ENCODE measurements at places on chromosomes 5 and 9.

DNA sequence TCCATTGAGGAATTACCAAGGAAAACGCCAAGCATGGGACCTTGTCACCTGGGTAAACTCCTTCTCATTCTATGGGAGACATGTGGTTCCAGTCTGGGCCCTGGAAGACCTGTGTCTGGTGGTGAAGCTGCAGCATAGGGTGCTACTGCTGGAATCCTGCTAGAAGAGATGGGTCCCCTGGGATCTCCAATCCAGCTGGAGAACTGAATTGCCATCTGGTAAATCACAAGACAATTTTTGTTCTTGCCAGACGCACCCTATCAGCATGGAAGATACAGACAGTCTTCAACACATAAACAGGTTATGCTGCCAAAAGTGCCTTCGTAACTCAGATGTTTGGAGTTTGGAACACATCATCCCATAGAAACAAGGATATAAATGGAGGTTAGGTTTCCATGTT, 424.0 kb upstream of the BRINP1 start:
- no peak for DNase-seq

DNA sequence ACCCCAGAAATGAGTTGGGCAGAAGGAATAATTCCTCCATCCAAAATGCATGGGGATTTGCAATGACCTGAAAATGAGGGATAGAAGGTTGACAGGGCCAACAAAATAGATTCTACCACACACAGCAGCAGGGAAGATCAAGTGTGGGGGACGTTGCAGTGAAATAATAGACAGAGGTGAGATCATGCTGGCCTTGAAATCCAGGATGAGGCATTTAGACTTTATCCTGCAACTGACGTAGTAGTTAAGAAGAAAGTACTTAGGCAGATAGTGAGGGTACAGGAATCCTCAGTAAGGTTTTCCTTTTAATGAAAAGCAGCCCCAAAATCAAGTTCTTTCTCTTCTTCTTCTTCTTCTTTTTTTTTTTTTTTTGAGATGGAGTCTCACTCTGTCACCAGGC, 31.6 kb upstream of the TGFBR1 start:
- DNase-seq = no peak

GRCh38 chr9:134285215-134285845, 40.9 kb upstream of the RXRA start:
- no peak for DNase-seq

DNA sequence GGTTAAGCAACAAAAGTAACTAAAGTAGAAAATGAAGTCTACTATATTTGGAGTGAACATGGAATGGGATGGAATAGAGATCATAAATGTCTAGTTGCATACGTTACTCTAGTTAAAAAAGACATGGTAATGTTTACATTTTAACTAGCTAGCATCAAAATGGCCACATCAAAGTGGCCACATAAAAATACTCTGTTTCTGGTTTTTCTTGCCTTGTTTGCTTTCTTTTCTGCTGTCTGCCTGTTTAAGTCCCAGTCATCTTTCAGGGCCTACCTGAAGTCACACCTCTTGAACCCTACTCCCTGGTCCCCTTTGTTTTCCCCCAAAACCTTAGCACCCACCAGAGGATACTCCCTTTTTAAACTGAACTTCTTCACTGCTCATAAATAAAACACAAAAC, 6.4 kb upstream of the KIF2A start:
- peak; percentile 71 for DNase-seq

DNA sequence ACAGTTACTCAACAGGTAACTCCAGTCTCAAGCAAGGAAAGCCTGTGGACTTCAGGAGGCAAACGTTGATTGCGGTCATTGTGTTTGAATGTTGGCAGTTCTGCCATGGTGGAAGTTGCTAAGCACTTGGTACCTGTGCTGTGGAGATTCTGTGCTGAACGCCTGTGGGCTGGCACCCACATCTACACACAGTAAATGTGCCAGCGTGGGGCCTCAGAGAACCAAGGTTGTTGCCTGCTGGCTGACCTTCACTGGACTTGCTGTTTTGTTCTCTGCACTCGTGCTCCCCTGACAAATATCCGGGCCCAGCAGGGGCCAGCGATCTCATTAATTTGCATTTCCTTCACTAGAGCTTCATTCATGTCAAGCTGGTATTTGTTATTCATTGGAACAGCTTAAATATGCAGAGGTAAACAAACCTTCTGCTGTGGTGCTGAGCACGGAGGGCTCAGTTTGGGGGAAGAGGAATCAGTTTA, 141.8 kb downstream of the PRKACG start:
- no peak for DNase-seq

GRCh38 chr5:10538103-10538788, 25.6 kb upstream of the ANKRD33B start:
- DNase-seq = no peak

DNA sequence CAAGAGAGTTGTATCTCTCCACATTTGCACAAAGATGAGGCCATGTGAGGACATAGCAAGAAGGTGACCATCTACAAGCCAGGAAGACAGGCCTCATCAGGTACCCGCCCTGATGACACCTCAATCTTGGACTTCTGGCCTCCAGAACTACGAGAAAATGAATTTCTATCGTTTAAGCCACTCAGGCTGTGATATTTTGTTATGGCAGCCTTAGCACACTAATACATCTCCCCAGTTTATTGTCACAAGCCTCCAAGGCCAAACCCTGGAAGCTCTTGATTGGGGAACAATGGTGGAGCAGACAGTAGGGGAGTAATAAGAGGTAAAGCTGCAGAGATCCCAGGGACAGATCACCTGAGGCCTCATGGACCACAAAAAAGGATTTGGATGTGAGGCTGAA, 7.7 kb upstream of the P4HA2 start:
- DNase-seq = no peak

DNA sequence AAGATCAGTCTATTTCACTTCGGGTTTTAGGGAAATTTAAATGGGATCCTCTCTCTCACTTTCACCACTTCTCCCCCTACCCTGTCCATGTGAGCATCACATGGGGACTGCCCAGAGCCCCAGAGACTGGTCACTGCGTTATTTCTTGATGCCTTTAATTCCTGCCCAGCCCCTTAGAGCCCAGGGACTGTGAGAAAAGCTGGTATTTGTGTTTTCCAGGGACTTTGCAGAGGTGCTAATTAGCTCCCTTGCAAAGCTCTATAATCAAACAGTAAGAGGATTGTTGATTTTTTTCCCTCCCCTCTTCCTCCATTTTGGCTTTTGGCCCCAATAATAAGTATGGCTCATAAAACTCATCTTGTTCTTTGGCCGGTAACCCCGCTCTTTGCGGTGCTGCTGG, 35.6 kb downstream of the NTRK2 start:
- DNase-seq = no peak

- DNase-seq = no peak
These were observed 112.1 kb upstream of the IL6ST start for GRCh38 chr5:56106837-56107236.

- no peak for DNase-seq
These were observed 97.8 kb downstream of the CMYA5 start for GRCh38 chr5:79787448-79787847.

DNA sequence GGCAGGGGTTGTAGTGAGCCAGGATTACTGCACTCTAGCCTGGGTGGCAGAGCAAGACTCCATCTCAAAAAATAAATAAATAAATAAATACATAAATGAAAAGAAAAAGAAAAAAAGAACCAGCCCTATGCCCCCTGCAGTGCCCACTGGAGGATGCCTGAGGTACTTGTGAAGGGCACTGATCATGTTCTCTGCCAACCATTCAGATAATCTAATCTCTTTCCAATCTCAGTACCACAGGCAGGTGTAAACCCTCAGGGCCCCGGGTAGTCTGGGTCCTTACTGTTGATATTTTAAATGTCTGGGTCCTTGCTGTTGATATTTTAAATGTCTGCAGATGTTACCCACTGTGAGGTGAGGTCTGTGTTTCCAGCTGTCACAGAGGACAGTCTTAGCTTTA, 321.8 kb upstream of the ADCY2 start:
- no peak for DNase-seq

DNA sequence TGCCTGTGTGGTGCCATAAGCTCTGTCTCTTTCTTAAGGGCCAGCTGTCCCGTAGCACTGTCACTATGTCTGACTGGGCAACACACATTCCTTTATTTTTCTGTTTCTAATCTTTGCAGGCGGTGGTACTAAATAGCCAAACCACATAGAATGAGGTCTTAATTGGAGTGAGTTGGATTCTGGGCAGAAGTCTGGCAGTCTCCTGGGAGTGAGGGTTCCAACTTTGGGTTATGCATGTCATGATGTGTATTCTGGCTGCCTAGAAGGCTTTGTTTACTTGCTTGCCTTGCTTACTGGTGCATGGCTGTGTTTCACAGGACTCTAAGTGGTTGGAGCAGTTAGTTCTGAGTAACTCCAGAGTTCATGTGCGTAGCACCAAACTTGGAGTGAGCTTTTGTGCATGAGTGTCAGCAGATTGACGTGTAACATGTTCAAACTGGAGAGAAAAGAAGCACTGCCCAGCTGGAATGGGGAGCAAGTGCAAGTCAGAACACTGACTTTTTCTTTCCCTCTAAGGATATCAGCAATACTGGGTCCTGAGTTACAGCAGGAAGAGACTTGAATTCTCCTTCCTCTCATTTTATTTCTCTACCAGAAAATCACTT, 185.8 kb downstream of the PCSK1 start:
- DNase-seq = no peak

- no peak for DNase-seq
These were observed 343.2 kb downstream of the TRIM32 start for GRCh38 chr9:117030254-117030768.

GRCh38 chr5:17378346-17378997, 119.6 kb upstream of the TAF11L2 start:
- no peak for DNase-seq

DNA sequence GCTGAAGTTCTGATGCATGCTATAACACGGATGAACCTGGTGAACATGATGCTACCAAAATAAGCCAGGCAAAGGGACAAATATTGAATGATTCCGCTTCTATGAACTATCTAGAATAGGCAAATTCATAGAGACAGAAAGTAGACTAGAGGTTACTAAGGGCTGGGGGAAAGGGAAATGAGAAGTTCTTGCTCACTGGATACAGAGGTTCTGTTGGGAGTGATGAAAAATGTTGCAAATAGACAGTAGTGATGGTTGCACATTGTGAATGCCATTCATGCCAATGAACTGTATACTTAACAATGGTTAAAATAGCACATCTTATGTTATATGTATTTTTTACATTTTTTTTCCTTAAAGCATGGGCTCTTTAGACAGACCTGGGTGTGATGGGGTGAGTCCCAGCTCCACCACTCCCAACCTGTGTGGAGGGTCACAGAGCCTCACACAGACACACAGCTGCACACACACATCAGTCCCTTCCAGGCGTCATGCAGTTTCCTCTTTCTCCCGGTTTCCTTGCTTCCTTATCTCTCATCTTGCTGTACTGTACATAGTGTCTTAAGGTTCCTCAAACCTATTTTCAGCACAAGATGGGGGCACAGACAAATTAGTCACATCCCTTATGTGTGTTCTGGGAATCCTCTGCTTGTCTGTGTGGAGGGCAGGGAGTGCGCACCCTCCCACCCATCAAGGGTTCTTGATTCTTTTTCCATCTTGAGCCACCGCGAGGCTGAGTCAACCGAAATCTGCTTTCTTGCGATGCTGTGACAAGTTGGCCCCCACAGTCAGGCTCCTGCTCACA, 192.9 kb downstream of the CRB2 start:
- no peak for DNase-seq

DNA sequence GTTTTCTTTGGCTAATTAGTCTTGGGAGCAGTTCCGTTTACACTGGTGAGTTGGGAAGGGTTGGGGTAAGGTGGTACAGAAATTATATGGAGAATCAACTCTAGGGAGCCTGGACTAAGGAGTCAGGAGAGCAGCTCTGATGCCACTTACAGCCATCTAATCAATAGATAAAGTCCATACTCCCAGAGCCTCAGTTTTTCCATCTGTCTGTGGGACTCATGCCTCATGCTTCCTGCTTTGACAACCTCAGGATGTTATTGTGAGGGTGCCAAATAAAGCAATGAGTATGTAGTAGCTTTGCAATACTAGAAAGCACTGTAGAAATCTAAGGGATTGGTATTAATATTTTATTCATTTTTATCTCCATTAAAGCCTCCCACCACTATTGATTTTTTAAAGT, 105.0 kb downstream of the GALNT10 start:
- DNase-seq = no peak

- no peak for DNase-seq
These were observed 53.9 kb upstream of the C9orf72 start for GRCh38 chr9:27627188-27627564.

DNA sequence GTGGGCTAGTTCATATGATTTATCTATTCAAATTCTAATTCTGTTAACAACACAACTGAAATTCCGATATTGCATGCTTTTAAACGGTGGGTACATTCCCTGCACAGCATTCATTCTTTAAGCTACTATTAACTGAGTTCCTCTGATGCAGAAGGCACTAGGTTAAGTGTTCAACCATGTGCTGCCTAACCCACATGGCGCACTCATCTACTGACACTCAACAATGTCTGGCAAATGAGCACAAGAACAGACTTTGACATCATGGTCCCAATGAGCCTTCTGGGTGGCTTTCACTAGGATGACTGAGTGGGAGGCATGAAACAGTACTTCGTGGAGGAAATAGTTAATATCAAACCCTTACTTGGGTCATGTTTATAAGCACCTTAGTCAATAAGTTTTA, 10.2 kb downstream of the NREP start:
- no peak for DNase-seq

DNA sequence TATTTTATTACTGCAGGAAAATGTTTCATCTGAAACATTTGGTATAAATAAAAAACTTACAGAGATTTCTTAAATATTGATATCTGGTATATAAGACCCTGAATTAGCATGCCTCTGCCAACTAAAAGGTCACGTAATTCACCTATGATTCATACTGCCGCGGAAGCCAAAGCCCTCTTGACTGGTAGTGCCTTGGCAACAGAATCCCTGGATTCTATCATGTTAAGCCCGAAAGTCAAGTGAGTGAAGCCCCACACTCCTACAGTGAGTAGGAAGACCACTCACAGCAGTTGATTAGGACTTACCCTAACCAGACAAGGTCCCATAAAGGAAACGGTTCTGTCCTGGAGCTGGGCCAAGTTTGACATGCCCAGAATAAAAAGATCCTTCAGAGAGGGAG, 175.6 kb upstream of the NREP start:
- DNase-seq = no peak

DNA sequence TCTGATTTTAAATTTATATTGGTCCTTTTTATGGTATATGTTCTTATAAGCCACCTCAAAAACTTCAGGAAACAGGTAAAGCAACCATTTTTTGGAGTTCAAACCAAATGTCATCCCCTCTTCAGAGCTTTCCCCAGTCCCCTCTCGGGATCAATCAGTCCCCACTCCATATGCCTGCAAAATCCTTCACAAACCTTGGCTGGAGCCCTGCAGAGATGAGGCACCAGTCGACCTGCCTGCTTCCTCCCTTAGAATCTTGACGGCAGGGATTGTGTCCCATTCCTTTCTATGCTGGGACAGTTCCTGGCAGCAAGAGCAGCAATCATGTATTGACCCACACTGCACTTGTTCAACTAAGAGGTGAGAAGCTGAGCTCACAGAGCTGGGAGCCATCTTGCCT, 22.6 kb downstream of the B4GALT1 start:
- DNase-seq = no peak

DNA sequence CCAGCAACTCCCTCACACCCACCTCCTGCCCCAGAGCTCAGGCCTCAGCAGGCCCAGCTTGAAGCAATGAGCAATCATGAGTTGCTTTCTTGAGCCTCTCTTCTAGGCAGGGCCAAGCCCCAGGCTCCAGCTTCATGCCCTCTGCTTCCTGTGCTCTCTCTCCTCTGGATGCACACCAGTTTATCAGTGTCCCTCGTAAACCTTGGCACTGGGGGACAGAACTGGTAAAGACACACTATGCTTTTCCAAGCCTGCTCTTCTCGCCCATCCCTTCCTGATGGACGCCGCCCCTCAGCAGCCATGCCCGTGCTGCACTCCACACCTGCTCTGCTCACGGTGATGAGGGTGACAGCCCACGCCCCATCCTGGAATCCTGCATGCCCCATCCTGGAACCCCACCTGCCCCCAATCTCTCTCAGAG, 49.4 kb upstream of the ORM1 start:
- no peak for DNase-seq
